ENCODE measurements at places on chromosomes 2 and 18.

- no peak for DNase-seq
These were observed 103.2 kb upstream of the MMADHC start for GRCh38 chr2:149690825-149691224.

- DNase-seq = no peak
These were observed 170.3 kb downstream of the MAIP1 start for GRCh38 chr2:200125444-200126284.

- no peak for DNase-seq
These were observed 346.9 kb downstream of the DYSF start for GRCh38 chr2:71800106-71800809.

DNA sequence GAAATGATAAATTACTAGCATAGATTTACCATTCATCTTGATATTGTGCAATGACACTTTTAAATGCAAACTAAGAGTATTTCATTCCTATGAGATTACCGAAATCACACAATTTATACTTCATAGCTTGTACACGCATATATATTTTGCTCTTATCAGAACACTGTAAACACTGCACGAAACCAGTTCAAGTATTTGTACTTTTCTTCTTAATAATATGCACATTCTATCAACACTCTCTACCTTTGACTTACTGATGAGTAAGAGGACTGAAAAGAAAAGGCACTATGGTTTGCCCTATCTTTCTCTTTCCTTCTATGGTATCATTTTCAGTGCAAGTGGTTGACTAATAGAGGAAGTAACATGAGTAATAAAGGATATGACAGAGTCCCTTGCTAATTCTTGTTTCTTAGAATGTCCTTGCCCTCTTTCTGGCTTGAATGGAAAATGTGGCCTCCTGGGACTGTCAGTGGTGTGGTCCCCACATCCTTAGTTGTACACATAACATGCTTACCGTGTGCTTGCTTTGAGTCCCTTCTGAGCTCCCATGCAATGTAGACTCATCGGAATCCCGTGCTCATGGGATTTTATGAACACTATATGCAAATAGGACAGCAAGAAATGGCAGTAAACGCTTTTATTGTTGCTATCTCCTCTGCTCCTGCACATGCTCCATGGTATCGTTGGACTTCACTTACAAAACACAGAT is 363.5 kb upstream of the TNP1 start:
- DNase-seq = peak; percentile 88

- DNase-seq = no peak
These were observed 77.6 kb upstream of the ODC1 start for GRCh38 chr2:10525573-10526265.

DNA sequence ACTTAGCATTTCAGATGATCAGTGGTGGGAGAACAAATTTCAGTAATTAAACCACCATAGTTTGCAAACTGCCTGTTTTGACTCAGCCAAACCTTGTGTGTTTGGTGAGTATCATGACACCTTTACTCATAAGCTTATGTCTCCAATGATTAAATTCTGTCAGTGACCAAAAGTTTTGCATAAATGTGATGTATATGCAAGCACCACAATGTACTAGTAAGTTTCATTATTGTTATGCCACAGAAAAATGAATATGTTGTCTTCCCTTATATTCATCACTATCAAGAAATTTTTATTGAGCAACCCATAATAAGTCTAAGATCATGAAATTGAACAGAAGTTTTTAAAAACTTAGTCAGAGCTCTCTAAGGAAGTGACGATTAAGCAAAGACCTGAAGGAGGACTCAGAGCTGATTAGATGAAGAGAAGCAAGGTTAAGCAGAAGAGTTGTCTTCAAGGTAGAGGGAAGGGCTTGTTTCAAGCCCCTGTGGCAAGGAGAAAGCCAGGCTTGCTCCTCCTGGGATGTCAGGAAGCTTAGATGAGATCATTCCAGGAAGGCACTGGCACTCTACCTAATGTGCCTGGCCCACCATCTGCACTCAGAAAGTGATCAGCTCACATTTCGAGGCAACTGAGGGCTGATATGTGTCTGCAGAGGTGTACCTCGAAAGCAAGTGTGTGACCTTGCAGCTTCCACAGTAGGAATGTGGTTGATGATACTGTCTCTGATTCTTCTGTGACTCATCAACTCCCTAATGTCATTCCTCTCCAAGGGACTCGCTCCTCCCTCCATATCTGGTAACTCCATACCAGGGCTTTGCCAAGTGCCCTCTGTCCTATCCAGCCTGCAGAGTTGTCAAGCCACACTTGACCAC is 54.7 kb downstream of the KCTD18 start:
- no peak for DNase-seq

DNA sequence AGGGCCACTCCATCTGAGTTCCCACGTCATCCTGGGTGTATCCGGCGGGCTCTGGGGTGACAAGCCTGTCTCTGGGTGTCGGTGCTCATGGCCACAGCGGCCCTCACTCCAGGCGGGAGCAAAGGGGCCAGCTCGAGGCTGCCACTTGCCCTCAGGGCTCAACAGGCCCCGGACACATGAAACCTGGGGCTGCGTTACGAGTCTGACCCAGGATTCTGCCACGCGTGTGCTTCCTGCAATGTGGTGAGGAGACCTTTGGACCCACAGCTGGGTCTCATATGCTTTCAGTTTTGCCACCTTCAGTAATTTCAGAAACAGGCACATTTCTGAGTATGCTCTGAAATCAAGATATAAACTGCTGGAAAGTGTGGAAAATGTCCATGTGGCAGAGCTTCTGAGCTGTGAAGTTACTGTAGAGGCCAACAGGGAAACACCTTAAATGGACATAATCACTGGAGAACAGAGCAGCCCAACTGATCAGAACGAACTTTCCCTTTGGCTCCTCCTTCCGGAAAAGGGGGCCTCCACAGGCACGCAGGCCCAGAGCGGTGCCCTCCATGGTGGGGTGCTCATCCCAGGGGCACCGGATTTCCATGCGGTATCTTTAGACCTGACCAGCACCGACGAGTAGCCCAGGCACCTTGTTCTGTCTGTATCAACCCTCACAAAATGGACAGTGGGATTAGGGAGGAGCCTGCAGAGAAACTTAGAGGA is 14.1 kb downstream of the PER2 start:
- no peak for DNase-seq

GRCh38 chr2:9696731-9697130 is 65.9 kb upstream of the YWHAQ start:
- DNase-seq = no peak

DNA sequence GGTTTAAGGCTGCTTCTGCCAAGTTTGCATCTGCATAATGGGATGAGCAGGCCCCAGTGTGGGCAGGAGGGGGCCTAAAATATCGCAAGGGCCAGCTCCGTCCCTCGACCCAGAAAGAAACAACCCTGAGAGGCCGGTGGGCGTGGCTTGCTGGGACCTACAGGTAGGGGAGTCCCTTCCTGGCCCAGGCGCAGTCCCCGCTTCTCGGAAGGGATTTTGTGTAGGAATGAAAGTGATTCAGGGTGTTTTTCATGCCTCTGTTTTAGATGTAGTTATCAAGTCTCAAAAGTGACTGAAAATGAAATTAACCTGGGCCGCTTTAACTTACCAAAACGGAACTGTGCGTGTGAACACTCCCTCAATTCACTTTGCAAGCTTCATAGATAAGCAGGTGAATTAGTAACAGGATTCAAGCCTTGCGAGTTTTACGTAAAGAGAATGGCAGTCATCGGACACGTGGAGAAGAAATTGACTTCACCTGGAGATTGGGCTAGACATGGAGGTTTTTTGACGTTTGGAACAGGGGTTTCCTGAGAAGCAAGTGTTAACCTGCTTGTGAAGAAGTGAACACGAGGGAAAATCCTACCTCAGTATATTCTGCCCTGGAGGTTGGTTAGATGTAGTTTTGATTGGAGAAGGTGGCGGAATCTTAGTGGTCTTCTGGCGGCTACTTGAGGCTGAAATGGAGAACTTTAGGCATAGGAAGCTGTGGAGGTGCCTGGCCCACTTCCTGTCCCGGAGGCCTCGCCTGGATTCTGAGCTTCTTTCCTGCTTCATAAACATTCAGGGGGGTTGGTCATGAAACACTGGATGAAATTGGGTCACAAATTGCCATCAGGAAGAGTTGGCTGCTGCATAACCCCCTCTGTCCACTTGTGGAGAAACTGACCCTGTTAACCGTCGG is 1.7 kb downstream of the NCK2 start:
- no peak for DNase-seq

DNA sequence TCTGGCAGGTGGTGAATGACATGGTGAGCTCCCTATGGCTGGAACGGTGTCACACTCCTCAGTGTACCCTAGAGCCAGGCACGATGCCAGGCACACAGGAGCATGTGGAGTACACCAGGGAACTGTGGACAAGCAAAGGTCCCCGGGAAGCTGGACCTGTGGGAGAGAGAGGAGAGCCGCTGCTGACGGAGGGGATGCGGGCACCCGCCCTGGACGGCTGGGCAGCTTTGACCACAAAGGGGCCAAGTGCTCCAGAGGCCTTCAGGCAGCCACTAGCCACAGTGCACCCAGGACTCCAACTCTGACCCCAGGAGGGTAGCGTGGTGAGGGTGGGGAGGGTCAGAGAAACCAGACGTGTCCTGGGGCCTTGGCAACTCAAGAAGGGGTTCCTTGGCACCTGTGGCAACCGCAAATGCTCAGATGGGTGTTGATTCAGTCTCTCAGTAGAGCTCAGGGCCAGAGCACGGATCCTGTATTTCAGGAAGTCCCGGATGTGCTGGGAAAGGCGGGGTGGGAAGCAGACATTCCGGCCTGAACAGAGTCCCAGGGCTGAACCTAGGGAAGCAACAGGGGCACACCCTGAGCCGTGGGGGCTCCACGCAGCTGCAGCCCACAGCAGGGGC is 2.3 kb upstream of the MAB21L4 start:
- no peak for DNase-seq

DNA sequence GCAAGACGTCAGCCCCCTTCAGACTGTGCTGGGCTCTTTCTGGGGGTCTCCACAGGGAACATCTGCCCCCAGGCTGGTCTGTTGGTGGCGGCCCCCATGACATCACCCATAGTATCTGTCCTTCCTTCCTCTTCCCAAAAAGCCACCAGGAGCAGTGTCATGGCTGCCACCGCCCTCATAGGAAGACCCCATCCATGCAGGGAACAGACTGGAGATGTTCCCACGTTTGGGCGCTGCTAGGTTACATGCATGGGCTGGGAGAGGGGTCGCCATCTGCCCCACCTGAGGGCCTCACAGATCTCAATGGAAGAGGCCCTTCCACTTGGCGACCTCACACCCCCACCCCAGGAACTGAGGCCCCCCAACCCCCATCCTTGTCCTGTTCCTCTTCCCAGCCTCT is 5.1 kb downstream of the SPATA3 start:
- DNase-seq = no peak

DNA sequence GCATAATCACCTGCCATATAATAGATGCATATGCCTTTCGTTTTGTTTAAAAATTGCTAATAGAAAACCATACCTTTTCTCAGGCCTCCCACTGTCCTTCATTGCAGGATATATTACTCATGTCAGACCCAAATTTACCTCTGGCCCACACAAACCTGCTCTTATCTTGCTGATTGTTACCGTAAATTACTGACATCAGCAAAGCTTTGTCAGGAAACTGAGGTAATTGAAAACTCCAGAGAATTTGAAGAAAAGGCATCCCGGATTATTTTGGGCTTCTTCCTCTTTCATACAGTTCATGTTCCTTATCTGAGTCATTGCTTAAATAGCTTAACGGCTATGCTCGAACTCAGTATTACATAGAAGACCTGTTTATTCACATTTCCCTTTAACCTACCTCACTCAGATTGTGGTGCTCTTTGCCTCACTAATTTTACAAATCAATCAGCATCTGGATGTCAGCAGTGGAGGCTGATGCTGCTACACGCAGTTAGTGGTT is 145.7 kb downstream of the ZEB2 start:
- no peak for DNase-seq

- no peak for DNase-seq
These were observed 52.4 kb upstream of the TEX51 start for GRCh38 chr2:126846241-126846640.

GRCh38 chr2:98517636-98518035 is 73.0 kb downstream of the INPP4A start:
- DNase-seq = peak; percentile 21

- no peak for DNase-seq
These were observed 907 bp upstream of the GYPC start for GRCh38 chr2:126655051-126655450.

DNA sequence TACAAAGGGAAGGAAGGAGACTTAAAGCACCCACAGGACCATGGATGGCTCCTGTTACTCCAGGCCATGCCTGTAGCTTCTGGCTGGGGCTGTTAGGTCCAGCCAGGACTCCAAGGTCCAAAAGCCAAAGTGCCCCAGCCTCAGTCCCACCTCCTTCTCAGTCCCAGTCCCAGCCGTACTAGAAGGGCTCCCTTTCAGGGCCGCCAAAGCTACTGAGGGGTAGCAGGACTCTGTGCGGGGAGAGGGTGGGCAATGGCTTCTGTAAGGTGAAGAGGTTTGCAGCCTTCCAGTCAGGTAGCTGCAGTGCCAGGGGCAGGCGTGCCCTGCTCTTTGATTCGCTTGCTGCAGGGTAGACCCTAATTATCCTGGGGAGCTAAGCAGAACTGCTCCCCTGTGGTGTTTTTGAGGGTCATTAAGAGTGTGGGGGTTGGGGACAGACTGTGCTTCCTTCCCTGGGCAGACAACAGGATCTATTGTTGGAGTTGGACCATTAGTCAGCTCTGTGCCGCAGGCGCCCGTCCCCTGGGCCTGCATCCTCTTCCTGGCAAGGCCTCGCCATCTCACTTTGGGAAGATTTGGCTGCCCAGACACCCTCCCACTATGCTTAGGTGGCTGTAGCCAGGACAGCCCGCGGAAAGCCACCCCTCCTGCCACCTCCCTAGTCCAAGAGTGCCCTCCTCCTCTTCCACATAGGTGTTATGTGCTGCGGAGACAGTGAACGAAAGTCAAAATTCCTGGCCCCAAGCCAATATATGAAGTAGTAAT is 118.8 kb downstream of the ZBTB7C start:
- no peak for DNase-seq

- DNase-seq = no peak
These were observed 129.4 kb upstream of the CXCR4 start for GRCh38 chr2:136247204-136247950.

GRCh38 chr2:149132339-149132738 is 93.8 kb downstream of the LYPD6B start:
- no peak for DNase-seq

DNA sequence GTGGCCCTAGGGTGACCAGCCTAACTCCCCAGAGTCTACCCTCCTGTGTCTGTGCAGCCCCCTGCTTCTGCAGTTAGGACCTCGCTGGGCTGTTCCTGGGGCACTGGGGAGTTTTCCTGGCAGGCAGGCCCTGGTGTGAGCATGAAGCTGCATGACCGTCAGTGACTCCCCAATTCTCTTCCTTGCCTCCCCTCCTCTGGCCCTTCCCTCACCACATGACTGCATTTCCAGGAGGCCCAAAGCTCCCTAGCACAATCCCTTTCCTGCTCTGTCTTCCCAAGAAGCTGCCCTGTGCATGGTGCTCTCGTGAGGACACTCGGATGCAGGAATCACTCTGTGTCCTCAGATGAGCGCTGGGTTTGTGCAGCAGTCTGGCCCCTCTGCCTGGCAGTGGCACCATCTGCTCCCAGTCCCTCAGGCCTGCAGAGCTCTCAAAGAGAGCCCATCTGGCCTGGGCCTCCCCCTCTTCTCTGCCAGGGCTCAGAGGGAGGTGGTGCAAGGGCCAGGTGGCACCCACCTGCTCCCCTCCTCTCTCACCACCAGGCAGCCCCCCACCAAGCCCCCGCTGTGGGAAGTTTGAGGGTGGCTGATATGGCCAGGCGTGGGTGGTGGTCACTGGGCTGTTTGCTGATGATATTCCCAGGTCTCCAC is 125.6 kb upstream of the HS6ST1 start:
- DNase-seq = no peak

All from fibroblast of skin of left quadriceps (primary cell).